ENCODE measurements at places on chromosomes 7 and 10. TPM values are rescaled to one million over a fixed set of nuclear protein-coding genes. Genes with fewer than 3 reads are reported as not detected.

The TMEM178B gene
- polyA plus RNA-seq: 0.28 TPM

The PRF1 gene
- polyA plus RNA-seq: 1.9 TPM

The ZNF804B gene
- polyA plus RNA-seq: not detected

The RNF32 gene
- polyA plus RNA-seq: 1.6 TPM

The CYP26C1 gene
- 0.03 TPM for polyA plus RNA-seq

The CLDN15 gene
- 42.1 TPM for polyA plus RNA-seq

Data from B cell (primary cell).